Diencephalon (tissue), 1 donor: ENCODE measurements at places on chromosomes 16 and 17. TPM values are rescaled to one million over a fixed set of nuclear protein-coding genes. Genes with fewer than 3 reads are reported as not detected.

CTRL gene
- total RNA-seq: 1.8 TPM

GJD3 gene
- total RNA-seq: not detected

LDHD gene
- 6.7 TPM for total RNA-seq

KRT9 gene
- not detected for total RNA-seq

CLEC18A gene
- total RNA-seq: 0.69 TPM

MYO15B gene
- total RNA-seq: 15.7 TPM

KRT12 gene
- total RNA-seq: not detected

LGALS9 gene
- 1.2 TPM for total RNA-seq

KRTAP2-3 gene
- not detected for total RNA-seq

IRF8 gene
- total RNA-seq: 7.2 TPM

OMG gene
- total RNA-seq: 45.4 TPM

MMP28 gene
- 15.2 TPM for total RNA-seq

DNAJC7 gene
- 90.0 TPM for total RNA-seq

CRHR1 gene
- 6.2 TPM for total RNA-seq

OR4D1 gene
- total RNA-seq: under 0.01 TPM

RFNG gene
- 20.1 TPM for total RNA-seq

TLCD2 gene
- total RNA-seq: 0.92 TPM

CHRNE gene
- 0.46 TPM for total RNA-seq

GPR142 gene
- not detected for total RNA-seq

CLEC3A gene
- total RNA-seq: 0.23 TPM

CCL11 gene
- total RNA-seq: not detected

ATP2A1 gene
- total RNA-seq: 0.23 TPM

PRAC1 gene
- total RNA-seq: not detected

CD79B gene
- total RNA-seq: 0.92 TPM

SPNS1 gene
- total RNA-seq: 27.7 TPM

PDPK1 gene
- total RNA-seq: 31.6 TPM

TAT gene
- not detected for total RNA-seq

NPIPB8 gene
- not detected for total RNA-seq

KRTAP3-1 gene
- not detected for total RNA-seq
